ENCODE measurements at places on chromosomes 5 and 9. TPM values are rescaled to one million over a fixed set of nuclear protein-coding genes. Genes with fewer than 3 reads are reported as not detected.

The C9orf78 gene
- total RNA-seq = 139 TPM

The SEMA5A gene
- total RNA-seq = 2.1 TPM

The RPL12 gene
- 2,285 TPM for total RNA-seq

The C6 gene
- 3.2 TPM for total RNA-seq

The UGT3A1 gene
- total RNA-seq = not detected

The CEL gene
- 0.42 TPM for total RNA-seq

The CCDC152 gene
- 0.66 TPM for total RNA-seq

The SPINK1 gene
- not detected for total RNA-seq

The CNTFR gene
- 1.8 TPM for total RNA-seq

The GPX3 gene
- 1,665 TPM for total RNA-seq

The ZNF608 gene
- total RNA-seq = 28.7 TPM

The PCDH12 gene
- 1.2 TPM for total RNA-seq

The FST gene
- 16.4 TPM for total RNA-seq

The ZFAND5 gene
- total RNA-seq = 211 TPM

The ZNF883 gene
- 1.7 TPM for total RNA-seq

The SMIM33 gene
- not detected for total RNA-seq

The PCDHA2 gene
- total RNA-seq = 0.42 TPM

The ZER1 gene
- total RNA-seq = 56.5 TPM

The FLT4 gene
- 12.9 TPM for total RNA-seq

The SAXO1 gene
- 0.17 TPM for total RNA-seq

The PRRC2B gene
- total RNA-seq = 183 TPM

The CTXN3 gene
- not detected for total RNA-seq

Data from esophagus muscularis mucosa (tissue), 4 donors.